NCI-H146 (cell line): ENCODE measurements at places on chromosomes 12 and 14.

GRCh38 chr12:5520037-5520436, 88.1 kb downstream of the NTF3 start:
- DNase-seq = no peak

- no peak for DNase-seq
Observed at GRCh38 chr12:14422516-14423230, 57.2 kb downstream of the ATF7IP start.

DNA sequence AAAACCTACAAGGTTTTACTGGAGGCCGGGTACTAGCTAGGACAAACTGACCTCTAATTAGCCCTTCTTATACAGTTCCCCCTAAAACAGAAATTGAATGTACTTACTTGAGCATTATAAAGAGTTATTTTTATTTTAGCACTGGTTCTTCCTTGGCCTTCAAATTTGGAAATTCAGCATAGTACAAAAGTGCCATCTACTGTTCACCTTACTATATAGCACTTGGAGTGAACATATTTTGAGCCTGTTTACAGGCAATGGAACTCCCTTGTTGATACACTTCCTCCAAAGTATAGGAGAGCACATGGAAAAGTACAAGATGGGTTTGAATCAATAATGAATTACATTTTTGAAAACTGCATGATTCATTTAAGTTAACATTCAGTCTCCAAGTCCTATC, 3.9 kb upstream of the POC1B start:
- peak; percentile 31 for DNase-seq

DNA sequence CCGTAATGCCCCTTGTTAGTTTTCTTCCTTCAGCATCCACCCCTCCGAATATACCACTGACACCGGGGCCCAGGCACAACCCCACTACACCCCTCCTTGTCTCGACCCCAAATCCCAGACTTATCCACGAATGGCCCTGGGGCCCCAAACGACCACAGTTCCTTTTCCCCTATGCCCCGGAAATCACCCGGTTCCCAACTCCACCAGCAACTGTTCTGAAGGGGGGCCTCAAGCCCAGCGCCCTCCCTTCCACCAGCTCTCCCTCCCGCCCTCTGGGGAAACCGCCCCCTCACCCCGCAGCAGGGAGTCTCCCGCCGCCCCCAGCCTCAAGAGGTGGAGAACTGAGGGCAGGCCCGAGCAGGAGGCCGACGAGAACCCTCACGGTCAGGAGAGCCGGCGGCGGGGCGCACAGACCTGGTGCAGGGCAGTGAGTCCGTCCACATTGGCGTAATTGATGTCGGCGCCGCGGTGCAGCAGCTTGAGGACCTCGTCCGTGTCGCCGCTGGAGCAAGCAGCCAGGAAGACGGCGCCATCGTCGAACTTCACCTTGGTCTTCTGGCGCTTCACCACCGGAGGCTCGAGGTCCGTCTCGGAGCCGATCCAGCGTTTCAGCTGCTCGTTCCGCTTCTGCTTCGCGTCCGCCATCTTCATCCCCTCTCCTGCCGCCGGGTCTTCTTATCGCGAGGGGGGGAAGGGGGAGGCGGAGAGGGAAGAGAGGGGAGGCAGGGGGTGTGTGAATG, 446 bp downstream of the PPP1R12A start:
- DNase-seq = peak; percentile 77

- no peak for DNase-seq
Observed at GRCh38 chr12:93846936-93847516, 169.9 kb downstream of the CRADD start.

DNA sequence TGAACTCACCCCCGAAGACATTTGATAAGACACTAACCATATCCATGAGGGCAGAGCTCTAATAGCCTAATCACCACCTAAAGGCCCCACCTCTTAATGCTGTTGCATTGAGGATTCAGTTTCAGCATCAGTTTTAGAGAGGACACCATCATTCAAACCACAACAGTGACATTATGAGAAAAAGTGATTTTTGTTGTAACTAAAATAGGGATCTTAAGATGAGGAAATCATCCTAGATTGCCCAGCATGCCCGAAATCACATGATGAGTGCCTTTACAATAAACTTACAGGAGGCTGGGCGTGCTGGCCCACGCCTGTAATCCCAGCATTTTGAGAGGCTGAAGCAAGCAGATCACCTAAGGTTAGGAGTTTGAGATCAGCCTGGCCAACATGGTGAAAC, 9.7 kb upstream of the GLT1D1 start:
- DNase-seq = no peak

DNA sequence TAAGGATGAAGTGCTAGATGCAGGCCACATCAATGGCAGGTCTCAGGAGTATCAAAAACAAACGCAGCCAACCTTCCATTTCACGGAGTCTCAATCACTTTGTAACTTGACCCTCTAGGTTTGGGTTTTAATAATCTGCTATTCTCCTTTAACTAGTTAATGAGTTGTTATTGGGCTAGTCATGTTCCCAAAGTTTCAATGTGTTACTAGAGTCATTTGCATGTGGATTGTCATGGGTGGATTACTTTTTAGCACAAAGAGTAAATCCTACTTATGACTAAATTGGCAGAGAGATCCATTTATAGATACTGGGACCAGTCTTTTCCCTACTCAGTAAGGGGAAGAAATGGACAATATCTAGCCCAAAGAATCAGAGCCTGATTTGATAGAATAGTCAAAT, 151.0 kb downstream of the BCAT1 start:
- DNase-seq = no peak

GRCh38 chr12:20127413-20127812, 240.9 kb upstream of the PDE3A start:
- DNase-seq = no peak

GRCh38 chr12:2783936-2784600, 10.7 kb upstream of the FKBP4 start:
- DNase-seq = peak; percentile 51

GRCh38 chr12:30853561-30854133, 72.9 kb upstream of the TSPAN11 start:
- DNase-seq = no peak

DNA sequence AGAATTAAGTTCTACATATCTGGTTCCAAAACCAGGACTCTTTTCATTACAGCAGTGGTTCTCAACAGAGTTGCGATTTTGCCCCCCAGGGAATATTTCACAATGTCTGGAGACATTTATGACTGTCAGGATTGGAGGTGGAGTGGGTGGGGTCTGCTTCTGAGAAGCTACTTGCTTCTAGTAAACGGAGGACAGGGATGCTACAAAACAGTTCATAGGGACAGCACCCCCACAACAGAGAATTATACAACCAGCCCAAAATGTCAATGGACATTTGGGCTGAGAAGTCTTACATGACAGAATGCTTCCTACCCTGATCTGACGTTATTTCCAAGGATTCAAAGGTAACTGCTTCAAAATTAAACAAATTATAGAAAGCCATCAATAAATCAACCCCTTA, 739 bp upstream of the SPATA7 start:
- no peak for DNase-seq

- DNase-seq = no peak
Observed at GRCh38 chr12:71872972-71873371, 33.4 kb downstream of the TBC1D15 start.

DNA sequence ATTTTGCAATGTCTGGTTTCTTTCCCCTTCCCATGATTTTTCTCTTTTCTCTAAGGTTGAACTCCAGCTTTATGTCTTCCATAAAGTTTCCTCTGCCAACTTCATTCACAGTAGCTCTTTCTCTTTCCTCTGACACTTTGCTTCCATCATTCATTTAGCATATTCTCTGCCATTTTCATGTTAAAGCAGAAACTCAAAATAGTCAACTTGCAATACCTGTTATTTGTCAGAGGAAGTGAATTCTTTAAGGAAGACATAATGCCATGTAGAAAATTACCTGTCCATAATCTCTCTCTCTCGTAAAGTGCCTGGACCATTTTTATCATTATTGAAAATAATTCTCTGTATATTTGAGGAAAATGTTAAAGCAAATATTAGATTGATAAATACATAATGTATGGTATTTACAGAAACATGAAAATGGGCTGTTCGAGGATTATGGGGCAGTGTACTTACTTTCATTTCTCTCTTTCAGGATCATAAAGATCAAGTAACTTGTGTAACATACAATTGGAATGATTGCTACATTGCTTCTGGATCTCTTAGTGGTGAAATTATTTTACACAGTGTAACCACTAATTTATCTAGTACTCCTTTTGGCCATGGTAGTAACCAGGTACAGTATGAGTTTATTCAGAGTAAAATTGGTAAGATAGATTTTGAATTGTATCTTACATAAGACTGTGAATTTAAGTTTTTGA, 12.6 kb downstream of the NEDD1 start:
- no peak for DNase-seq

GRCh38 chr12:72330784-72331183, 58.6 kb downstream of the TRHDE start:
- DNase-seq = no peak

DNA sequence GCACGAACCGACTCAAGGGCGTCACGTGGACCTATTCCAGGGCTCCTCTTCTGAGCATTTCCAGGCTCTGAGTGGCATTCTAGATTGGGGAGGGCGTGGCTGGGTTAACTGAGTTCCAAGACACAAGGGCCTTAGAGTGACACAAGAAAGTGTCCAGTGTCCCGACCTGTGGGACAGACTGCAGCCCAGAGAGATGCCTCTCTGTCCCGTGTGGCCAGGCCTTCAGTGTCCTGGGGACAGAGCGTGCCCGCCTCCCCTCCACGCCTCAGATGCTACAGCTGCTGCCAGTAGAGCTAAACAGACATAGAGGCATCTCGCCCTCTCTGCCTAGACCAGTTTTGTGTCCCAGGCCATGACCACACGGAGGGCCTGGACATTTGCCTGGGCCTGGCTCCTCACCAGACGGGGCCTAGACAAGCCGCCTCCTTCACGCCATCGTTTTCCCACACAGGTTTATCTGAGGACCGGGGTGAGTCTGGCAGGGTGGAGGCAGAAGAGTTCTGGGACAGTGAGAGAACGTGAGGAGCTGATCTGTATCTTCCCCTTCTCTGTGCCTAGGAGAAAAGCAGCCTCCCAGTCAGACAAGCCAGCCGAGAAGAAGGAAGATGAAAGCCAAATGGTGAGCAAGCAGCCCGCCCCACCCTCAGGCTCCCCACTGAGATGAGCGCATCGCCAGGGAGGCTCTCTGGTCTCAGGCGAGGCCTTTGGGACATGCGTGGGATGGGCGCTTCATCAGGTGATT, 27.1 kb downstream of the DEGS2 start:
- DNase-seq = no peak

- DNase-seq = no peak
Observed at GRCh38 chr12:122946690-122947341, 19.4 kb downstream of the ABCB9 start.

DNA sequence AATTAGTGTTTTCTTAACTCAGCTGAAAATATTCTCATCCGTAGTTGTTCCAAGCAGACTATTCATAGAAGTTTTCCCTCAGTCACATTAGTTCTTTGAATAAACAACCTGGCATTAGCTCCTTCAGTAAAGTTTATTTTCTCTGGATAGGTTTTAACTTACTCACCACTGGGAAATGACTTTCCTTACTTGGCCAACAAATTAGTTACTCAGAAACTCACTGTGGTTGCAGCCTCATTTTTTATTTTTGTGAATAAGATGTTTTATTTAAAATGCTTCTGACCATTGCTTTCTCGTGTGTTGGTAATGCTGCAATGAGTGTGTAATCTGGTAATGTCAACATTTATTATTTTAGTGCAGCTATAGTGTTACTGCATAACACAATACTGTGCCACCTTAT, 74.9 kb downstream of the NOVA1 start:
- DNase-seq = no peak

- no peak for DNase-seq
Observed at GRCh38 chr14:93832665-93833064, 44.4 kb upstream of the PRIMA1 start.

GRCh38 chr12:14410841-14411569, 45.5 kb downstream of the ATF7IP start:
- no peak for DNase-seq

GRCh38 chr12:96416033-96416799, 16.0 kb upstream of the CDK17 start:
- DNase-seq = no peak

- no peak for DNase-seq
Observed at GRCh38 chr14:58639198-58639565, 1.4 kb downstream of the DACT1 start.

DNA sequence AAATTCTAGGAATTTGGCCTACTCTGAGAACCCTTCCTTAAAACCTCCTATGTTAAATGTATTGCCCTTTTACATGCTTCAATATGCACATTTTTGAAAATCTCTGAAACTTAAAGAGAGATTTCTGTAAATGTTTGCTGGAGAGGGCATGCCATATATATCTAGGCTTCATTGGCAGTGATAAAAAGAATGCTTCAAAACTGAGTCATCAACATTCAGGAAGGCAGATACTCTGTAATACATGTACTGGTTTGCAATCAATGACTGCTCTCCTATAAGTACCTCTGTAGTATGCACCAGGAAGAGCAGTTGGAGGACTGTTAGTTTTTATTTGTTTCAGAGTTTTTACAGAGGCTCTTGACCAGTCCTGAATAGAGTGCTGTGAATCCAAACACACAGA, 739.9 kb downstream of the SLC16A7 start:
- no peak for DNase-seq

- no peak for DNase-seq
Observed at GRCh38 chr12:52132754-52133161, 53.3 kb downstream of the SMIM41 start.

GRCh38 chr14:29442696-29443095, 485.0 kb downstream of the PRKD1 start:
- no peak for DNase-seq

- DNase-seq = no peak
Observed at GRCh38 chr14:29717901-29718300, 209.7 kb downstream of the PRKD1 start.

DNA sequence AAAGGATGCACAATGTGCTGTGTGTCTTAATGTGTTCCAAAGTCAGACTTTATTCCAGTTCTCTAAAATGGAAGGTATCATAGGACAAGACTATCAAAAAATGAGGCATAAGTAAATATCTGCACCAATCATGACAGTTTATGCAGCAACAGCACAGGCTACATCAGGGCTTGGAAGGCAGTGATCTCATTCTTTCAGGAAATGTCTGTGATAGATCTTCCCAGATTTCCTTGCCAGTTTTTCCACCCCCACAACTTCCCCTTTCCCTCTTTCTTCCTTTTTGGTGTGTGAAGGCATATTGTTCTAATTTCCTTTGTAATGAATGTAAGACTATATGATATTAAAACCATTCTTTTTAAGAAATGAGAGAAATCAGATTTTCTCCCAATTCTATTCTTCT, 326.7 kb downstream of the ATP23 start:
- no peak for DNase-seq

DNA sequence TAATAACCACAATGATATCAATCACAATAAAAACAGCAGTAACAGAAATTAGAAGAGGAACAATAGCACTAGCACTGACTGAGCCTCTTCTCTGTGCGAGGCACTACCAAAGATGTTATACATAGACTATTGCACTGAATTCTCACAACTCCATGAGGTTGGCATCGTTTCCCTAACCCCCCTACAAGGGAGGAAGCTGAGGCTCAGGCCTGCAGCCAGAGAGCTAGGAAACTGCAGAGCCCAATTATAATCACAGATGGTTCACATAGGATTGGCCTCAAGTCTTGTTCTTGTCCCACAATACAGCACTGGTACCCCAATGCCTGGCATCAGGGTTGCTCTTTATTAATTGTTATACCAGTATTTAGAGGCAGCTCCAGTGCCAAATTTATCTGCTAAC, 278.0 kb downstream of the CEP128 start:
- no peak for DNase-seq
